ENCODE measurements at places on chromosomes 1 and 21. TPM values are rescaled to one million over a fixed set of nuclear protein-coding genes. Genes with fewer than 3 reads are reported as not detected.

Gene GPR37L1
- not detected for total RNA-seq

Gene SLC37A1
- 3.5 TPM for total RNA-seq

Gene ZNF683
- total RNA-seq: not detected

Gene UAP1
- 49.6 TPM for total RNA-seq

Gene MYCL
- 0.62 TPM for total RNA-seq

Gene CRYAA
- not detected for total RNA-seq

Gene SRRM1
- 93.0 TPM for total RNA-seq

DNA sequence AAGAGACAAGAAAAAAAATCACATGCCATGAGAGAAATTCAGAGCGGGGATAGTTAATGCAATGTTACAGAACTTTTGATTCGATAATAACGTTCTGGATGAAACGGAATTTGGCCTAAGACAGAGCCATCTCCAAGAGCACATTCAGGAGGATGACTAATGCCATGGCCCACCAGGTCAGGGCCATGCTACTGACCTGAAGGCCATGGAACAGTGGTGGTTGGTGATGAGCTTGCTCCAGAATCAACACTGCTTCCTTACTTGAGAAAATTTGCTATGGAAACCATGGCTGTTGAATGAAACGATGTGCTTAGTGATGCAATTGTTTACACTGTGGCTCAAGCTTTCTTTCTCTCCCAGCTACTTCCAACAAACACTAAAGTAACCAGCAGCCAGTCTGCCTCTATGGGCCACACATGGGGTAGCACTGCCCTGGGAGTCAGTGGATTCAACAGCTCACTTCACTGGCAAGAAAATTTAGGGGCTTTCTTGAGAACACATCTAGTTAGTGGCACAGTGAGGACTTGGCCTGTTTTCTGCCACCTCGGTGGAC lies 299.1 kb downstream of the PCP4 start:
- DNase-seq: no peak

- no peak for DNase-seq
Observed at GRCh38 chr1:78691995-78692747, 42.5 kb downstream of the IFI44 start.

GRCh38 chr1:44775930-44776729 lies 790 bp downstream of the RPS8 start:
- no peak for DNase-seq

GRCh38 chr1:52166996-52167753 lies 25.3 kb downstream of the ZFYVE9 start:
- no peak for DNase-seq

GRCh38 chr21:42179316-42179715 lies 39.6 kb upstream of the ABCG1 start:
- DNase-seq: no peak

DNA sequence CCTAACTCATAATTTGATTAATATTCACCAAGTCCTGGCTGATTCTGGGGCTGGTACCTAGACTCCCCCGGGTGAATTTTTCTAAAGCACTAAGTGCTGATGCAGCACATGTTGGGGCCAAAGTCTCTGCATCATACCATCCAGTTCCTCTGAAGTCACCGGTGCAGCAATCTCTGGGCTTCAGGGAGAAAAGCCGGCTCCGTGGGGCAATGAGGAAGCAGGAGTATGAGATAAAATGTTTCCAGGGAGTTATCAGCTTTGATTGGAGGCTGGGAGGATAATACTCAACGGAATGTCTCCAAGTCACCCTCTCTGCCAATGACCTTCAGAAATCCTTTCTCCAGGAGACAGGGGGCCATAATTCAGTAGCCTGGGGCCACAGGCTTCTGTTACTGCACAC lies 1.2 kb downstream of the FCAMR start:
- no peak for DNase-seq

GRCh38 chr1:9291914-9292360 lies 757 bp upstream of the SPSB1 start:
- no peak for DNase-seq

- DNase-seq: no peak
Observed at GRCh38 chr1:6757719-6758435, 27.4 kb upstream of the CAMTA1 start.

- DNase-seq: no peak
Observed at GRCh38 chr1:33654267-33654834, 181.9 kb downstream of the ZSCAN20 start.

DNA sequence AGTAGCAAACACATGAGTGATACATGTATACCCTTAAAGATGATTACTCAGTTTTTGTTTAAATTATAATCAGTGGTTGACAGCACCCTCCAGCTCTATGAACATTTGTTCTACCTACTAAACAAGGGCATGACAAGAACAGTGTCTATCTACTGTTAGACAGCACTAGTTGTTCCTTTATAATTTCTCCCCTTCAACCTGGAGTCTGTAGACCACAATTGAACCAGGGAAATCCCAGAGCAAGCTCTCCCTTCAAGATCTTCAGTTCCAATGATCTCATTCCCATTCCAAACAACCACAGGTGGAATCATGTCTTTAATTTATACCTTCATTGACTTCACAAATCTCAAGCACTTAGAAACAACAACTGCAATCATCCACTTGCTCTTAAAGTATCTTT lies 216.1 kb downstream of the HHIPL2 start:
- no peak for DNase-seq

DNA sequence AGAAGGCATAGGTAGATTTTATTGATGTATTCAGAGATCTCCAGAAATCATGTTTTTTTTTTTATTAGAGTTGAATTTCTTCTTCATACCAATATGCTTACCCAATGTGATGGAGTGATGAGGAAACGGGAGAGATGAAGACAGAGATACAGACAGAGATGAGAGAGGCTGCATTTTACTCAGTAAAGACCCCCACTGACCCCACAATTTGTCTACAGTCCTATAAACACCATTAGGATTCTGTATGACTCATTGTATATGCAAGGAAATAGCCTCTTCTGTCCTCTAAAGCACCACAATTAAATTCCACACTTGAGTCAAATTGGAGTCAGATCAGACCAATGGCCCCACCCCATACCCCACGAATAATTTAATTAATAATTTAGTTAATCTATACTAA lies 44.0 kb downstream of the RUNX1 start:
- DNase-seq: no peak

GRCh38 chr1:33735624-33736023 lies 128.3 kb upstream of the HMGB4 start:
- no peak for DNase-seq

DNA sequence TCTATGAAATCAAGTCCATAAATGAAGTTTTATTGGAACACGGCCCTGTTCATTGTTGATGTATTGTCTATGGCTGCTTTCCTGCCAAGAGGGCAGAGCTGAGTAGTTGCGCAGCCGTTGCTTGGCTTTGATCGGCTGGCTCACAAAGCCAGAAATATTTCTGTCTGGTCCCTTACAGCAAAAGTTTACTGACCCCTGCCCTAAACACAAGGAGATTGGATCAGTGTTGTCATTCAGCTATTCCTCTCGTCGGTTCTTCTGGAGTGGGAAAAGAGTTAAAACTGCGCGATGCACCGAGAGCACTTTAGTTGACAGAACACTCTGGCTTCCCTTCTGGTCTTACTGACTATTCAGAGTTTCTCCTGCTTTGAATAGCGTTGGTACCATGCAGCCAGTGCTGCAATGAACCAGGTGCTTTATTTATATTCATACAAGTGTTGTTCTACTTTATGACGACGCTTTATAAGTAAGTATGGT lies 868 bp downstream of the ZBTB40 start:
- DNase-seq: no peak

GRCh38 chr1:155307247-155307740 lies 1.4 kb upstream of the FDPS start:
- no peak for DNase-seq

DNA sequence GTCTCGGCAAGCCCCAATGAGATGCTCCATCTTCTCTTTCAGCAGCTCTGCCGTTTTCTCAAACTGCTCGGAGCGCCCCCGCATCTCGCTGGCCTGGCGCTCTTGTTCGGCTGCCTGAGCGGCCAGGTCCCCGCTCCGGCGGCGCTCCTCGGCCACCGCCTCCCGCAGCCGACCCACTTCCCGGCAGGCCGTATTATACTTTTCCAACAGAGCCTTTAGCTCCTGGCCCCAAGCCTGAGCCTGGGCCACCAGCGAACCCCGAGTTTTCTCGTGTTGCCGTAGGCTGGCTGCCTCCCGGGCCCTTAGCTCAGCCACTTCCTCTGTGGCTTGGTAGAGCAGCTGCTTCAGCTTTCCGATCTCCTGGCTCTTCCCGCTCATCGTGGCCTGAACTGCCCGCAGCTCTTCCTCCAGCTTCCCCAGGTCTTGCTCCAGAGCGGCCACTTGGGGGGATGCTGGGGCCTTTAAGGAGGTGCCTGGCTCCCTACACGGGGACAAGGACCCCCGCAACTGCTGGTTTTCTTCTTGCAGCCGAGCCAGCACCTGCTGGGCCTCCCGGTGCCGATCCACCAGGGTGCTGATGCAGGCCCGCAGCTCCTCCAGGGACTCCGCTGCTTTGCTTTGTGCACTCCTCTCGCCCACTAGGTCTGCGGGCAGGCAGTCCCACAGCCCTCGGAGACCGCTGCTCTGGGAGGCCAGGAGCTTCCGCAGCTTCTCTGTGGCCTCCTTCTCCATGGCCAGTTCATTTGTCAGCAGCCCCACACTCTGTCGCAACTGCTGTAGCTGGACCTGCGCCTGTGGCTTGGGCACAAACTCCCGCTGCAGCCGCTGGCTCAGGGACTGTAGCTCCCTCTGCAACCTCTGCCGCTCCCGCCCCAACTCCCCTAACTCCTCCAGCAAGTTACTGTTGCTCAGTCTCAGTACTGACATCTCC lies 13.4 kb upstream of the PIAS3 start:
- no peak for DNase-seq

GRCh38 chr1:71030026-71030425 lies 17.6 kb downstream of the PTGER3 start:
- DNase-seq: no peak

GRCh38 chr1:54338464-54338863 lies 67.7 kb downstream of the SSBP3 start:
- no peak for DNase-seq

- no peak for DNase-seq
Observed at GRCh38 chr1:24048205-24048869, 63.6 kb downstream of the MYOM3 start.

GRCh38 chr1:118097622-118098348 lies 87.2 kb downstream of the SPAG17 start:
- DNase-seq: no peak

- DNase-seq: no peak
Observed at GRCh38 chr1:167208624-167208976, 12.1 kb upstream of the POU2F1 start.

GRCh38 chr1:172125812-172126430 lies 284.6 kb downstream of the DNM3 start:
- DNase-seq: no peak

DNA sequence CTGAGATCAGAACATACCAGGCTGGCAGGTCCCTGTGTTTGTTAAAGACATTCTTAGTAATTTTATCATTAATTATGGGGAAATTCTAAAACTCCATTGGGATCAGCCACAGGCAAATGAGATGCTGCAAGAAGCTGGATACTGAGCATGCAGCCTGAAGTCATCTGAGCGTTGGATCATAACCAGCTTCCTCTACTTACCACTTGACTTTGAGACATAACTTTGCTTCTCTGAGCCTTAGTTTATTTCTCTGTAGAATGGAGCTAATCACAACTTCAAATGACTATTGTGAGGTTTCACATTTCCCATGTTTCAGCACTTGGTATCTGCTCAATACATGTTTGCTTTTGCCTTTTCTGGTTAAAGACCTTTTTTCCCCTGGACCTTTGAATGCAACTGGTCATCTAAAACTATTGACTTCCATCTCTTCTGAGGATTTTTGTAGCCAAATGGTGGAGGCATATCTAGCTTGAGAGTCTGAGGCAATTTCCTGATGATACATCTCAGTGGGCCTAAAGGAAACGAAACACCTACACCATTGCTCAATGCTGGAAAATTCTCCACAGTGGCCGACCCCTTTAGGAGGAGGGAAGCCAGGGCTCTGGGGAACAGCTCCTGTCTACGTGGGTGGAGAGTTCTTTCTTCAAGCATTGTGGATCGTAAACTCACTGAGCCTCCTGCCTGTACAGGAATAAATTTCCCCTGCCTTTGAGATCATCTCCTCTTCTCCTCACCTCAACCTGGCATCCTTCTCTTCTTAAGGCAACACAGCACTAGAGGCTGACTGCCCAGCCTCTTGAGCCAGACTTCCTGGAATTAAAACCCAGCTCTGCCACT lies 109.1 kb upstream of the HOOK1 start:
- DNase-seq: no peak

GRCh38 chr21:36149788-36150711 lies 6.6 kb upstream of the DOP1B start:
- peak; percentile 25 for DNase-seq

DNA sequence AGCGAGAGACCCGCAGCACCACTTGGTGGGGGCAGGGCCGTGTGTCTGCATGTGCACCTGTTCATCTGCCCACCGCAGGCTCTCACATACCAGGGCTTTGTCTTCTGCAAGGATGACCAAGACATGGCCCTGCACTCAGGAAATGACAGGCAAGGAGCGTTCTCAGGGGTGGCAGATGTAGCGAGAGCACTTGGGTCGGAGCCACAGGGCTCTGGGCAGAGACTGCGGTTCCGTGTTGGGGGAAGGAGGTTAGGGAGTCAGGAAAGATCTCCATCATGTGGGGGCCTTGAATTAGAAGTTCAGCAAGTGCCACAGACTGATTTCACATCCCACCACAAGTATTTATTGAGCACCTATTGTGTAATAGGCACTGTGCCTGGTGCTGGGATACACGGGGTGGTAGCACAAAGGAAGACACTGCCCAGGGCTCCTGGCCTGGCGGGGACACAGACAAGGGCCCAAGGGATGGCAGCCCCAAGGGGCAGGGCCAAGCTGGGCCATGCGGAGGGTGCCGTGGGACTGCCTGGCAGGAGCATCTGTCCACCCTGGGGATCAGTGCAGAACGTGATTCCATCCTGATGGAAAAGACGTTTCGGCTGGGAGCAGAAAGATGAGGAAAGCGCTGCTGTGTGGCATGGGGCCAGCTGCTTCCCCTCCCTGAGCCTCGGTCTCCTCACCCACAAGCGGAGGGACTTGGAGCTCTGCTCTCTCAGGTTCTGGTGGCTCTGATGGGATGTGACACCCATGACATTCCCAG lies 11.4 kb upstream of the SPSB1 start:
- DNase-seq: peak; percentile 78

GRCh38 chr1:64470665-64471217 lies 812 bp downstream of the CACHD1 start:
- DNase-seq: no peak

DNA sequence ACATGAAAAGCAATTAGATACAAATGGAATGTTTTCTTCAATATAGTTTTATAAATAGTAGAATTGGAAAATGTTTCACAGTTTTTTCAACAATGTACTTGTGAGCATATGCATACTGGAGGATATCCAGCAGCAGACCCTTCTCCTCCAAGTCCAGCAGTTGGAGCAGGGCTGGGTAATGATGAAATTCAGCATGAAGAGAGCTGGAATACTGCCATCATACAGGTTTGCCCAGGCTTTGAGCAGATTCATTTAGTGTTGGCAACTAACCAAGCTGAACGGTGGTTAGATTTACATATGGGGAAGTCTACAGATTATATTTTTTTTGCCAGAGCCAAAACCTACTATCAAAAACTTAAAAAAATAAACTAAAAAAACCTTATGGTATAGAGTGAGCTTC lies 38.3 kb downstream of the WDR3 start:
- no peak for DNase-seq

- no peak for DNase-seq
Observed at GRCh38 chr1:42943166-42943565, 15.5 kb downstream of the SLC2A1 start.

All from chondrocyte (in vitro differentiated cells).